ENCODE measurements at places on chromosomes 16 and 17.

DNA sequence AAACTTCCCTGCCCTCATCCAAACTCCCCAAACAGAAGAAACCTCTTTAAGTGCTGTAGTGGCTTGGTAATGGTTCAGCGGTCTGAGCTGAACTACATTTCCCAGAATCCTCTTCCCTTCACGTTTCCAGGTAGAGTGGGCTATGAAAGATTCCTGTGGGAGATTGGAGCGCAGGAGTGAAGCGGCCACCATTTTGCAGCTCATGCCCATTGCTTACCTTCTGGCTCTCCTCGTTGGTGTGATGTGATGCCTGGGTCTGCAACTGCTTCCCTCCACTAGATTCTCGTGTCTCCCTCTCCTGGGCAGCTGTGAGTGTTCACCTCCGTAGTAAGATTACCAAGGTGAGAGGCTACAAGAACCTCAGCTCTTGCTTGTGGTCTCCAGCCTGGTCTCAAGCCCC, 82.1 kb downstream of the GPR139 start:
- DNase-seq: no peak

DNA sequence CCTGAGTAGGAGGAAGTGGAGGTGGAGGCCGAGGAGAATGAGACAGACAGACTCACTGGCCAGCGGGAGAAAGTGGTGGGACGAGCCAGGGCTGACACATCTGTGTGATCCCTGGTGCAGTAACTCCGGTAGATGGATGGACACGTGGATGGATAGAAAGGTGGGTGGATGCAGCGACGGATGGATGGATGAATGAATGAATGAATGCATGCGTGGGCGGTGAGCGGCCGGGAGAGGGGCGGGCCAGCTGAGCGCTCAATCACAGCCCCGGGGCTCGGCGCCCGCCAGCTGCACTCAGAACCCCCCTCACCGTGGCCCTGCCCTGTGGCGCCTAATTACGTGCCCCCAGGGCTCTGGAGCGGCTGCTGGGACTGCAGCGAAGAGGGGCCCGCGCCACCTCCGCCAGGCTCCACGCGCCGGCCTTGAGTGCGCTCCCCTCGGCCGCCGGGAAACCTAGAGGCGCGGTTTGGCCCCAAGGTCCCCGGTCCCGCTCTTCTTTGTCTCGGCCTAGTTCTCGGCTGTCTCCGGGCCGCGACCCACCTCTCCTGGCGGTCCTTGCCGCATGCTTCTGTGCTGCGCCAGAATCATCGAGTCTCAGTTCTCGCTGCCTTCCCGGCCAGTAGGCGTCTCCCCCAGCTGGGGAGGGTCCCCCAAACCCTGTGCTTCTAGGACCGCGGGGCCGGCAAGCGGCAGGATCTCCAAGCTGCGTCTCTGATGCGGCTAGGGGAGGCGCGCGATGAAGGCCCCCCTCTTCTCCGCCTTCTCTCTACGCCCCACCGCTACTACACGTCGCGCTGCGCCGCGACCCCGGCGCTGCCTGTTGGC, 41.0 kb downstream of the RAI1 start:
- DNase-seq: no peak

DNA sequence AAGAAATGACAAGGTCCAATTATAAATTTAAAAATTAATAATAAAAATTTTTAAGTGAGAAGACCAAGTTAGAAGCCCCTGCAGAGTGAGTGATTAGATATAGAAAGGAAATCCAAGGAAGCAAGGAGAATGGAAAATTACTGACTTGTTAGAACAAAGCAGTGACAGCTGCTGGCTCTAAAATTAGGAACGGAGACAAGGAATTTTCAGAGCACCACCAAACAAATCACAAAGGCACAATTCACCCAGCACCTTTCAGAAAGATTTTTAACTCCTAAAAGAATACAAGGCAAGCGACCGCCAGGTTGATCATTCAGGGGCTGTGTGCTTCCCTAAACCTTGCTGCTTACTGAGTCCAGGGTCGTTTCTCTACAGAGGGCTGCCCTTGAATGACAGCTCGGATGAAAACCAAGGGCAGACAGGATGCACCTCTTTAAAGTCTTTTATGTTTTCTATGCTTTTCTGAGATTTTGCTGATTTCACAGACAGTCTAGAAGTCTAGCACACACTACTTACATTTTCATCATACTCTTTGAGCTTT, 45.4 kb upstream of the GINS3 start:
- DNase-seq: no peak

- no peak for DNase-seq
Measured at GRCh38 chr17:34979650-34980352, 511 bp upstream of the LIG3 start.

- no peak for DNase-seq
Measured at GRCh38 chr16:15502041-15502725, 67.8 kb downstream of the BMERB1 start.

- no peak for DNase-seq
Measured at GRCh38 chr17:82320140-82320840, 2.9 kb upstream of the CD7 start.

DNA sequence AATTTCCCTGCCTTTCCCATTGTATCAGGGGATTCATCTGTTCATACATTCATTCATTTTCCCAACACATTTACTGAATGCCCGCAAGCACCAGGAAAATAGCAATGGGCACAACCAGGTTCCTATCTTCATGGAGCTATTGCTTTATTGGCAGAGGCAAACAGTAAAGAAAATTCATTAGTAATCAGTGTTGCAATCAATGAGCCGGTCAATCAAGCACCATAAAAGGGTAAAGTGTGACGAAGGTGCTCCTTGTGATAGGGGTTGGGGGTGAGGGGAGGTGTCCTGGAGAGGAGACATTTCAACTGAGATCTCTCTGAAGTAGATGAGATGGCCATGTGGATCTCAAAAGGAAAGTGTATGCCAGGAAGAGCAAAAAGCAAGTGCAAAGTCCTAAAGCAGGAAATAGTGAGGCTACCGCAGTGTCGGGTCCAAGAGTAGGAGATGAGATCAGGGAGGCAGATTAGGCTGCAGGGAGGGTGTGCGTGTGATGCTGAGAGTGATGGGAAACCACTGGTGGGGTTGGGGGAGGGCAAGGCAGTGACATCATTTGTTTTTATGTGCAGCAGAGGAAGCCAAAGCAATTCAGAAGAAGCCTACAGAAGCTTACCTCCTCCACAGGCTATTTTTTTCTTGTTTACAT, 28.4 kb downstream of the CDH13 start:
- DNase-seq: peak; percentile 44

DNA sequence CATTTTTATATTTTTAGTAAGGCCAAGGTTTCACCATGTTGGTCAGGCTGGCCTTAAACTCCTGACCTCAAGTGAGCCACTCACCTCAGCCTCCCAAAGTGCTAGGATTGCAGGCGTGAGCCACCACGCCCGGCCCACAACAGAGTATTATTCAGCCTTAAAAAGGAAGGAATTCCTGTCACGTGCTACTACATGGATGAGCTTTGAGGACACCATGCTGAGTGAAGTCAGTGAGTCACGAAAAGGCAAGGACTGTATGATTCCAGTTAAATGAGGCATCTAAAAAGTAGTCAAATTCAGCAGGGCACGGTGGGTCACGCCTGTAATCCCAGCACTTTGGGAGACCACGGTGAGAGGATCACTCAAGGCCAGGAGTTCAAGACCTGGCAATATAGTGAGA, 9.7 kb downstream of the CSF3 start:
- DNase-seq: no peak

DNA sequence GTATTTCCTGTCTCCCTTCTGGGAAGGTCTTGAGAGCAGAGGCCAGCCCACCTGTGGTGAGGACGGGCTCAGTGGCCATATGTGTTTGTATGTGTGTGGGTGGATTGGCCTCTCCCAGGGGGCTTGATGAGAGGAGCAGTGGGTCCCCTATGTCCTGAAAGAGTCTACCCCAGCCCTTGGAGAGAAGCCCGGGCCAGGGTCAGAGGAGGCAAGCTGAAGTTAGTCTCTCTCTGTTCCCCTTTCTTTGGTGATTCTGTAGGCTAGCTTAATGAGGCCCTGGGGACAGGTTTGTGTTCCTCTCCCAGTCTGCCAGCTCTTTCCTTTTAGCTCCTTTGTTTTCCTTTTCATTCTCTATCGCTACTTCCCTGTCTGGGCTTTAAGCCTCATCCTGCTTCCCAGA, 23.8 kb upstream of the NFATC3 start:
- DNase-seq: no peak

DNA sequence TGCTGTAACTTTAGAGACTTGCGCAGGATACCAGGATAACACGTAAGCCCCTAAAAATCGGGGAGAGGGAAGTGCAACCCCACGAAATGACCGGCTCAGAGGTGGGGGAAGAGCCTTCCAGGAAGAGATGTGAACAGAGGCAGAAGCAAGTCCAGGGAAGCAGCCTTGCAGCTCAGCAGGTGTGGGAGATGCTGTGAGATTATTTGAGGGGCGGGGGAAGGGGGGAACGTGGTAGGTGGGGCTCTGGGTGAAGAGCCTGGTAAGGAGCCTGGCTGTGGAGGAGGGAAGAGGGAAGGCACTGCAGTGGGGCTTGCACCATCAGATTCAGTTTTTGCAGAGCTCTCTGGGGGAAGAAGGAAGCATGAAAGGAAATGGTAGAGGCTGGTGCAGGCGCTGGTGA, 95.4 kb upstream of the CACNG5 start:
- DNase-seq: no peak
